ENCODE measurements at places on chromosomes 6 and 20. TPM values are rescaled to one million over a fixed set of nuclear protein-coding genes. Genes with fewer than 3 reads are reported as not detected.

DNPH1 gene
- polyA plus RNA-seq = 65.5 TPM

HCRTR2 gene
- polyA plus RNA-seq = 7.5 TPM

SLC17A1 gene
- not detected for polyA plus RNA-seq

CALHM6 gene
- 12.0 TPM for polyA plus RNA-seq

SRSF12 gene
- polyA plus RNA-seq = 42.1 TPM

KCNG1 gene
- 2.1 TPM for polyA plus RNA-seq

FOXF2 gene
- polyA plus RNA-seq = not detected

IL17A gene
- polyA plus RNA-seq = not detected

WFDC10B gene
- polyA plus RNA-seq = not detected

LPA gene
- polyA plus RNA-seq = not detected

SCRT2 gene
- polyA plus RNA-seq = 3.8 TPM

All from neural cell (in vitro differentiated cells).